Right atrium auricular region (tissue), 2 donors: ENCODE measurements at places on chromosomes 16 and 17. TPM values are rescaled to one million over a fixed set of nuclear protein-coding genes. Genes with fewer than 3 reads are reported as not detected.

DNA sequence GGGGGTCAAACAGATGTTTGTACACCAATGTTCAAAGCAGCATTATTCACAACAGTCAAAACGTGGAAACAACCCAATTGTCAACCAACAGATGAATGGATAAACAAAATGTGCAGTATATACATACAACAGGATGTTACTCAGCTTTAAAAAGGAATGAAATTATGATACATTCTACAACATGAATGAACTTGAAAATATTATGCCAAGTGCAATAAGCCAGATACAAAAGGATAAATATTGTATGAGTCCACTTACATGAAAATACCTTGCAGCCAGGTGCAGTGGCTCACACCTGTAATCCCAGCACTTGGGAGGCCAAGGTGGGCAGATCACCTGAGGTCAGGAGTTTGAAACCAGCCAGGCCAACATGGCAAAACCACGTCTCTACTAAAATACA, 39.9 kb downstream of the UBE2G1 start:
- H3K4me1 ChIP-seq: peaks cover 16% of the 10 kb centered on the region
- no peaks in the 10 kb centered on the region for H3K36me3 ChIP-seq
- no peak overlapping the region for H3K27ac ChIP-seq
- no peaks in the 10 kb centered on the region for H3K27me3 ChIP-seq

GRCh38 chr16:88570691-88571092, 489 bp downstream of the ZC3H18 start:
- peak overlapping the region; percentile 73 for H3K27ac ChIP-seq
- H3K27me3 ChIP-seq: no peaks in the 10 kb centered on the region
- H3K4me1 ChIP-seq: peaks cover 26% of the 10 kb centered on the region
- H3K4me3 ChIP-seq: peak overlapping the region; percentile 95

DNA sequence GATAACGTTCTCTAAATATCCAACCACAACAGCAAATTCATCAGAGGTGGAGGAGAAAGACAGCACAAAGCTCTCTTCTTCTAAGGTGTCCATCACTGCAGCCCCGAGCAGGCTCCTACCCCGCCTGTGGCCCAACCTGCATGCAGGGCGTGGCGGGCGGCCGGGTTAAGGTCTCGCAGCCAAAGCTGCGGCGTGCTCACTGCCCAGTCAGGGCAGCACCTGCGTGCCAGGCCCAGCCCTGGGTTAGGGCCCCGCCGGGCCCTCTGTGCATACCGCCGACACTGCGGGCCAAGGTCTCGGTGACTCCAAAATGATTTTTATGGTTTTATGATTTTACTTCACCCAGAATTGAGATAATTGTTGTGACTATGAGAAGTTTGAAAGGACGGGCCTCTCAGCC, 57.8 kb downstream of the FOXK2 start:
- no peaks in the 10 kb centered on the region for H3K4me1 ChIP-seq
- H3K27me3 ChIP-seq: no peaks in the 10 kb centered on the region
- no peak for DNase-seq
- H3K36me3 ChIP-seq: peaks cover 50% of the 10 kb centered on the region
- H3K27ac ChIP-seq: no peak overlapping the region

GRCh38 chr17:76673729-76674128, 30.2 kb upstream of the ST6GALNAC1 start:
- no peaks in the 10 kb centered on the region for H3K27me3 ChIP-seq
- no peak overlapping the region for H3K27ac ChIP-seq
- no peak overlapping the region for H3K4me3 ChIP-seq
- peaks cover 19% of the 10 kb centered on the region for H3K4me1 ChIP-seq
- peaks cover 23% of the 10 kb centered on the region for H3K36me3 ChIP-seq

DNA sequence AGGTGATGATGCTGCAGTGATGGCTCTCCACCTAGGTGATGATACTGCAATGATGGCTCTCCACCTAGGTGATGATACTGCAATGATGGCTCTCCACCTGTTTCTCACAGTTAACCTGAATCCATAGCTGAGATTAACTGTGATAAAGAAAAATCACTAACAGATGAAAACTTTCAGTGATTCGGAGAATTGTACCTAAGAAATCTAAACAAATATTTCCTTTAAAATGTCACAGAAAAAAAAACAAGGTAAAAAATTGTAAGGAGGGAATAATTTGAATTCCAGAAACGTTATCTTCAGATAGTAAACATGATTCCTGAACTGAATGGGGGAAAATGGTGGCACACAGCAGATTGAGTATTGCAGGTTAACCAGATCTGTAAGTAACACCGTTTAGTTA, 113.4 kb downstream of the MAP2K4 start:
- no peak overlapping the region for H3K27ac ChIP-seq
- H3K27me3 ChIP-seq: no peaks in the 10 kb centered on the region
- H3K36me3 ChIP-seq: peaks cover 10% of the 10 kb centered on the region
- no peaks in the 10 kb centered on the region for H3K4me1 ChIP-seq
- H3K4me3 ChIP-seq: no peak overlapping the region
- DNase-seq: no peak

GRCh38 chr16:79334127-79334526, 266.4 kb downstream of the MAF start:
- H3K36me3 ChIP-seq: no peaks in the 10 kb centered on the region
- no peak overlapping the region for H3K4me3 ChIP-seq
- no peak overlapping the region for H3K27ac ChIP-seq
- no peak for DNase-seq
- no peaks in the 10 kb centered on the region for H3K4me1 ChIP-seq

- peak; percentile 76 for DNase-seq
- no peaks in the 10 kb centered on the region for H3K36me3 ChIP-seq
- peaks cover 12% of the 10 kb centered on the region for H3K4me1 ChIP-seq
- H3K4me3 ChIP-seq: peak overlapping the region; percentile 24
Observed at GRCh38 chr17:31318298-31318801, 3.1 kb downstream of the EVI2A start.

Gene ADAD2
- total RNA-seq: 0.19 TPM

Gene IGF2BP1
- not detected for total RNA-seq

- H3K4me1 ChIP-seq: no peaks in the 10 kb centered on the region
- H3K27me3 ChIP-seq: no peaks in the 10 kb centered on the region
- no peaks in the 10 kb centered on the region for H3K36me3 ChIP-seq
- DNase-seq: no peak
Observed at GRCh38 chr16:66166490-66166889, 200.0 kb upstream of the CDH5 start.

DNA sequence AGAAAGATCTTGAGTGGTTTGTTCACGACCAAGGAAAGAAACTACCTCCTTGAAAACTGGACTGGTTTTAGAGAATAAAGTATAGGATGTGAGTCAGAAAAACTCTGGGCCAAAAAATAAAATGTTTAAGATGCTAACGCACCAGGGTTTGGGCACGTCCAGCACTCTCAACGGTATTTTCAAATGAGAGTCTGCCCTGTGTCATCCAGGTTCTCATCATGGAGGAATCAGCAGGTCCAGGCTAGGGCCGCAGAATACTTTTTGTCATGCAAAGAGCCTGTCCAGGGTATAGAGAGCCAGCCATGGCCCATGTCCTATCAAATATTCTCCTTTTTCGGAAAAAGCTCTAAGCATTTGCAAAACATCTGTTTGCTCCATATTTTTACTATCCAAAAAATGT, 2.4 kb downstream of the NXN start:
- no peak overlapping the region for H3K27ac ChIP-seq
- no peaks in the 10 kb centered on the region for H3K36me3 ChIP-seq
- H3K27me3 ChIP-seq: no peaks in the 10 kb centered on the region
- no peaks in the 10 kb centered on the region for H3K4me1 ChIP-seq
- no peak for DNase-seq
- no peak overlapping the region for H3K4me3 ChIP-seq

- no peak overlapping the region for H3K4me3 ChIP-seq
- no peaks in the 10 kb centered on the region for H3K27me3 ChIP-seq
- no peak overlapping the region for H3K27ac ChIP-seq
- no peak for DNase-seq
- peaks cover 10% of the 10 kb centered on the region for H3K4me1 ChIP-seq
Observed at GRCh38 chr16:1345087-1345486, 6.6 kb downstream of the TSR3 start.

Gene RGS11
- 9.0 TPM for total RNA-seq

DNA sequence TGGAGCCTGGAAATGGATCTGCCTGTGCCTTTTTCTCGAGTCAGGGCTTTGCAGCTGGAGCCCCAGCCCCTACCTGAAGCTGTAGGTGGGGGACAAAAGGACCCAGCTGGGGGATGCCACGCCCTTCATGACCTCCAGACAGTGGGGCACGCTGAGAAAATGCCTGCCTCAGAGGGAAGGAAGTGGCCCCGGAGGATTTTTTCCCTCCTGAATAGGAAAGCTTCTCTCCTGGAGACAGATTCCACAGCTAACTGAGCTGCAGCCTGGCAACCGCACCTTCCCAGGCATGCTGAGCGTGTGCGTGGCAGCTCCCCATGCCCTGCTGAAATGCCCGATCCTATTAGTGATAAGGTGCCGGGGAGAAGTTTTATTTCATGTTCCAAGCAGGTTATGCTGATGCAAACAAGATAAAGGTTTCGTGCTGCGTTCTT, 58.0 kb downstream of the AIPL1 start:
- no peak overlapping the region for H3K4me3 ChIP-seq
- H3K36me3 ChIP-seq: no peaks in the 10 kb centered on the region

Gene GNGT2
- total RNA-seq: 1.4 TPM

- no peaks in the 10 kb centered on the region for H3K36me3 ChIP-seq
- peak overlapping the region; percentile 97 for H3K27ac ChIP-seq
- DNase-seq: peak; percentile 79
- peak overlapping the region; percentile 93 for H3K4me3 ChIP-seq
Observed at GRCh38 chr17:78253946-78254672, 22.7 kb downstream of the TMEM235 start.

- no peak overlapping the region for H3K4me3 ChIP-seq
- peaks cover 2% of the 10 kb centered on the region for H3K27me3 ChIP-seq
- no peaks in the 10 kb centered on the region for H3K4me1 ChIP-seq
- H3K36me3 ChIP-seq: no peaks in the 10 kb centered on the region
Observed at GRCh38 chr17:39621523-39622379, 5.0 kb upstream of the PPP1R1B start.

Gene ALOX15
- total RNA-seq: 16.9 TPM

DNA sequence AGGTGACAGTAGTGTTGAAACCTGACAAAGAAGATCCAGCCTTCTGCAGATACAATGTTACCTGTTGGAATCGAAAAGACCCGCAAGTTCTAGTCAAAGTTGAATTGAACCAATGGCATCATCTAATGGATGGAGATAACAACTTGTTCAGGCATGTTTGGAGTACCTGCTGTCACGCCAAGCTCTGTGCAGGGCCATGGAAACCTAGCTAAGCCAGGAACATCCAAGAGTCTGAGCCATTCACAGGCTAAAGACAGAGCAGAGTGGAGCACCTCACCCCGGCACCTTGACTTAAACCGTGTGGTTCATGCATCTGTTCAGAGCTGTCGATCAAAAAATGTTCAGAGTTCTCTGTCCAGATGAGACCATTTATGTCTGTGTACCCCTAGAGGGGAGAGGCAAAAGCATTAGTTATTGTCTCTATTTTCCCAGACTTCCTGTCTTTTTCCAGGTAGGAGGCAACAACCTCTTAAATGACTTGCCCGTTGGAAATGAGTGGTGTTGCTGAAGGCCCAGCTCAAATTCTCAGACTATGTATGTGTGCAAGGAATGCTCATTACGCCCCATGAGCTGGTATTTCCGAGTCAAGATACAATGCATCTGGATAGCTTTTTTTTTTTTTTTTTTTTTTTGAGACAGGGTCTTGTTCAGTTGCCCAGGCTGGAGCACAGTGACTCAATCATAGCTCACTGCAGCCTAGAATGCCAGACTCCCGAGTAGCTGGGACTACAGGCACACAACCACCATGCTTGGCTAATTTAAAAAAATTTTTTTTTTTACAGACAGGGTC, 44.9 kb upstream of the XYLT1 start:
- no peak for DNase-seq
- no peaks in the 10 kb centered on the region for H3K4me1 ChIP-seq
- H3K27ac ChIP-seq: no peak overlapping the region
- no peaks in the 10 kb centered on the region for H3K27me3 ChIP-seq
- H3K36me3 ChIP-seq: no peaks in the 10 kb centered on the region
- no peak overlapping the region for H3K4me3 ChIP-seq

Gene NOMO2
- total RNA-seq: 223 TPM

Gene TELO2
- total RNA-seq: 11.3 TPM

GRCh38 chr17:18141210-18141803, 32.8 kb downstream of the MYO15A start:
- no peaks in the 10 kb centered on the region for H3K4me1 ChIP-seq
- H3K4me3 ChIP-seq: no peak overlapping the region
- no peaks in the 10 kb centered on the region for H3K36me3 ChIP-seq

DNA sequence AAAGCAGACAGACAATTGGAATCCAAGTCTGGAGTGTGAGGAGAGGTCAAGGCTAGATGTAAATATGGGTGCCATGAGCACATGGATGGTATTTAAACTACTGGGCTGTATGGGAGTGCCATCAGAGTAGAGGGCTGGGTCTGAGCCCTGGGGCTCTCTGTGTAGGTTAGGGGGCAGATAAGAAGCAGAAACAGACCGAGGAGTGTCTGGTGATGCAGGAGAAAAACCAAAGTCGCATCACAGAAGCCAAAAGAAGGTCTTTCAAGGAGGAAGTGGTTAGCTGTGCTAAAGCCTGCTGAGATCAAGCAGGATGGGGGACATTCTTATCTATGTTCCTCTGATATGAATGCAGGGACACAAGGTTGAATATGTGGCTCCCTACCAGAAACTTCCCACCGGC, 1.9 kb downstream of the TSEN54 start:
- no peak overlapping the region for H3K27ac ChIP-seq
- peaks cover 22% of the 10 kb centered on the region for H3K36me3 ChIP-seq
- DNase-seq: no peak
- no peaks in the 10 kb centered on the region for H3K27me3 ChIP-seq
- H3K4me3 ChIP-seq: no peak overlapping the region

- no peak overlapping the region for H3K27ac ChIP-seq
- H3K4me3 ChIP-seq: no peak overlapping the region
- H3K36me3 ChIP-seq: no peaks in the 10 kb centered on the region
- no peaks in the 10 kb centered on the region for H3K4me1 ChIP-seq
- DNase-seq: no peak
Observed at GRCh38 chr17:73589363-73589980, 54.8 kb downstream of the SDK2 start.

Gene NRN1L
- total RNA-seq: not detected

DNA sequence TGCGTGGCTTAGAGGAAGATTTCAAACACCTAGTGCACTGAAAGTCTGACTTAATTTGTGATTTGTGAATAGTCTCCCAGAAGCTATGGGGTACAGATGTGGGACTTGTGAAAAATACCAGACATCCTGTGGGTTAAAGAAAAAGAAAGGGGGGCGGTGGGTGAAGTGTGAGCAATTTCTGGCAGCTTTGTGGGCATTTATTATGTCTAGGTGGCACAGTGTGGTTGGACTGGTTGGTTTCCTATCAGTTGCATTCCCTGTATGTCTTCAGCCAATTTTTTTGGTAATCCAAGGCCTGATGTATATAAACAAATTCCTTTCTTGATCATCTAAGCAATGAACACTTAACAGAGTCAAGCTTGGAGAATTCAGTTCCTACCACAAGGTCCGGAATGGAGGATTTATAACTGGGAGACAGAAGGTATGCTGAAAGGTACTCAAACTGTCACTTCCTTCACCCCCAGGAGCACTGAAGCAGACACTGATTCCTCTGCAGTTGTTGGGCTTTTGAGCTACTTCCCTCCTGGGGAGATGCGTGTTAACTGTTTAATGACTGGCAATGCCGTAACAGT, 211.6 kb downstream of the WWOX start:
- H3K27me3 ChIP-seq: no peaks in the 10 kb centered on the region
- no peak overlapping the region for H3K4me3 ChIP-seq
- H3K4me1 ChIP-seq: no peaks in the 10 kb centered on the region
- no peak for DNase-seq

- no peaks in the 10 kb centered on the region for H3K4me1 ChIP-seq
- no peak for DNase-seq
- H3K27me3 ChIP-seq: no peaks in the 10 kb centered on the region
- H3K36me3 ChIP-seq: no peaks in the 10 kb centered on the region
- no peak overlapping the region for H3K4me3 ChIP-seq
Observed at GRCh38 chr16:27880287-27880686, 183.2 kb downstream of the GSG1L start.

Gene KRTAP4-1
- total RNA-seq: not detected
